ENCODE measurements at places on chromosomes 5 and 9.

GRCh38 chr5:38715696-38716095, 130.1 kb upstream of the OSMR start:
- no peak for DNase-seq

DNA sequence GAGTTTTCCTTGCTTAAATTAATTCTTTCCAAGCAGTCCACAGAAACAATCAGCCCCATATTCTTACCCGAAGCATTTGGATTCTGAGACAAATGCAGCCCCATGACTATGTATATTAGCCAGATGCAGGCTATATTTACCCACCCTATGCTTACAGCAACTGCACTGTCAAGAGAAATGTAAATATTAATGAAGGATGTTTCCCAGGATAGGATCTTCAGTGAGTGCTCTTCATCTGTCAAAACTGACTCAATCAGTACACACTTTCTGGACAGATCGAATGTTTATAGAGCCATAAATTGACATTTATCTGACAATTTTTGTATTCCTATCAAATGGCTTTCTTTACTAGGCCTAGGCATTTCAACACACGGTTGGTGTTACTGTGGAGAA, 725.3 kb upstream of the SEMA6A start:
- DNase-seq = no peak

GRCh38 chr5:150310246-150310645, 7.5 kb upstream of the ARSI start:
- DNase-seq = no peak

DNA sequence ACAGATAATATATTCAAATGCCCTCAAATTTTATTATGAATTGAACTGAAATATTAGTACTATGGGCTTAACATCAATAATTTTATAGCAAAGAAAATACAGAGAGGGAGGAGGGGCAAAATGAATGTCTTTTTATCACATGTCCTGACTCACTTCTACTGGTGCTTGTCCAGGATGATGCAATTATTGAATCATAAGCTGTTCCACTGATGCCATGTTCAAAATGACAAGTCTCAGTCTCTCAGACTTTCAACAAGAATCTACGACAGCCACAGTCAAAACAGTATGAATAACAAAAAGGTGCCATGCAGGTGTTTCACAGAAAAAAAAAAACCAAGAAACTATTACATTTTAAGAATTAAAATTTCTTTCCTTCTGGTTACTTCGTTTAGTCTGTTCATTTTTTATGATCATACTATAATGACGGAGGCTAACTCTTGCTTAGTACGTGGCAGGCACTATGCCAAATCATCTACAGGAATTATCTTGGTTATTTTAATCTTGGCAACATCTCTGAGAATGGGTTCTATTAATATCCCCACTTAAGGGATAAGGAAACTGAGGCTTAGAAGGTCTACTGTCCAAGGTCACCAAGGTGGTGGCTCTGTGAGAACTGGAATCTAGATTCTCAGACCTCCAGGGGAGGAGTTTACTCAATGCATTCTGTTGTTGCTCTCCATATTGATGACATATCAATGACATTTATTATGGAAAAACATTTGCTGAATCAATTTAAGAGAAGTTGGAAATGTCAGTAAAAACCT, 61.5 kb downstream of the NR3C1 start:
- no peak for DNase-seq

GRCh38 chr9:103734471-103734870, 359.6 kb upstream of the SMC2 start:
- DNase-seq = no peak

- no peak for DNase-seq
Measured at GRCh38 chr9:71740199-71740598, 28.1 kb downstream of the CEMIP2 start.
